ENCODE measurements at places on chromosomes 12 and 14. TPM values are rescaled to one million over a fixed set of nuclear protein-coding genes. Genes with fewer than 3 reads are reported as not detected.

PTPRR gene
- 0.68 TPM for polyA plus RNA-seq

- DNase-seq = no peak
Observed at GRCh38 chr12:113440947-113441782, 19.0 kb downstream of the SDSL start.

GRCh38 chr14:73457924-73458182 is 493 bp downstream of the NUMB start:
- DNase-seq = no peak

- no peak for DNase-seq
Observed at GRCh38 chr14:102883554-102883953, 38.9 kb upstream of the AMN start.

- no peak for DNase-seq
Observed at GRCh38 chr12:90333939-90334338, 621.0 kb downstream of the CCER1 start.

DNA sequence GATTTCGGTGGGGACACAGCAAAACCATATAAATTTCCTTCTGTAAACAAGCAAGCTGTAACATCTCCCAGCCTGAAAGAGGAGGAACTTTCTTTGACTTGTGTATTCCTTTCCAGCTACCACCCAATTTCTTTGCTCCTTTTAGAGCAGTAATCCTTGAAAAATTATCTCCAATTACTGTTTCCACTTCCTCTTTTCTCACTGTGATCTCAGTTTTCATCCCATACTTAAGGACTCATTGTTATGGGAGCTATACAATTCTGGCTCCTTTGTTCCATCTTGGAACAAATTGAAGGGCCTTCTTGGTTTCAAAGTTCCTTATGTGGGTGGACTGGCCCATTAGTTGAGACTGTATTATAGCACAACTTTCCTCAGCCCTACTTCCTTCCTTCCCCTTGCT is 152.6 kb downstream of the AKAP6 start:
- DNase-seq = no peak

TPPP2 gene
- polyA plus RNA-seq = 4.2 TPM

RPL10L gene
- not detected for polyA plus RNA-seq

GRCh38 chr12:47811581-47812484 is 7.9 kb downstream of the HDAC7 start:
- no peak for DNase-seq

DNA sequence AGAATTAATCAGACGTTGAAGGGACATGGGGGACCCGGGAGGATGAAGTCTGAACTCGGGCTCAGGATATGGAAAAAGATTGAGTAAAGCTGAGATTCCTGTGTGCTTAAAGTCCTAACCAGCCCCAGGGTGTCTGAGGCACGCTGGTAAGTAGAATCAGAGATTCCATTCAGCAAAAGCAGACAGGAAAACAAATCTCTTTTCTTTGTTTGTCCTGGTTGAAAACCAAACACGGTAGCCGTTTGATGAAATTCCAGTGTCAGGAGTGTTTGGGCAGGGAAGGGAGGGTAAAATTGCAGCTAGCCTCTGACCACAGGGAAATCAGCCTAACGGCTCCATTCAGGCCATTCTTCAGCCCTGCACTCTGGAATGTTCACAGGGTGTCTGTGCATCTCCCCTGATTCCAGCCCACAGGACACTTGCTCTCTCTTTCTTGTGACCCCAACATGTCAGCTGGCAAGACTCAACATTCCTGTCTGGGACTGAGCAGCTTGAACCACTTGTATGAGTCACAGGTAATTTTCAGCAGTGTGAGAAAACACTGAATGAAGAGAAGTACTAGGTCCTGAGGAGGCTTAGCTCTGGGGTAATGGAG is 31.0 kb downstream of the NINJ2 start:
- no peak for DNase-seq

RAD9B gene
- polyA plus RNA-seq = 1.7 TPM

DNA sequence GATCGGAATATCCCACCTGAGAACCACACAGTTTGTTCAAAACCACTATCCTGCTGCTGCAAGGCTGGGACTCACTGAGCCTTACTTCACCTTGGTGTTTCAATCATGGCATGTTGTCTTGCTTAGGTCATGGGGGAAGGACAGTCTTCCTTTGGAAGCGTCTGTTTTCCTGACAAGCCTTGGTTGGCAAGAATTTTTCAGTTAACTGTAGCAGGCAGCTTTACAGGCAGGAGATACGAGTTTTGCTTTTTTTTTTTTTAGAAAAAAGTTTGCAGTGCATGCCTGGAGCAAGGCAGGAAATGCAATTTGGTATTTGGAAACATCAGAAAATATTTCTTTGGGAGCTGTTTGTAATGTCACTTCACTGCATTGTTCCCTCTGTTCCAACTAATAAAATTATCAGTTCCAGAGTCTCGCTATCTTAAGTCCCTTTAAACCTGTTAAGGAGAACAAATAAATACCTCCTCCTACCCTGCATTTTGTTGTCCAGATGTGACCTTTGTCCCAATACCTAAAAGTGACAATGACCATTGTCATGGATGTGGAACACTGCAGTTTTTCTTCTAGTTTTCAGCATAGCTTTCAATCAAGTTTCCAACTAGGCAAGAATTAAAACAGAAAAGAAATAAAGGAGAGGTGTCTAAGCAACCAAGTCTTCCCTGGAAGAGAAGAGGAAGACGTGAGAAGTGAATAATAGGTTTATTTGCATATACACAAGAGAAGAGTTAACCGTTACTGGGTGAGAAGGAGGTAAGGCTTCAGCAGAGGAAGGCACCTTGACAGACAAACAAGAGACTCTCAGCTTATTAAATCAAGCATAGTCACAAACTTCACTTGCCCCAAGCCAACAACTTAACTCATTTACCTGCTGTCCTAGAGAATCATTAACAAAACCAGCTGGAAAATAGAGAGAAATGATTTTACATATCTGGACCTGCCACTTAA is 71.4 kb upstream of the ACTN1 start:
- no peak for DNase-seq

NRIP2 gene
- polyA plus RNA-seq = 40.6 TPM

DNA sequence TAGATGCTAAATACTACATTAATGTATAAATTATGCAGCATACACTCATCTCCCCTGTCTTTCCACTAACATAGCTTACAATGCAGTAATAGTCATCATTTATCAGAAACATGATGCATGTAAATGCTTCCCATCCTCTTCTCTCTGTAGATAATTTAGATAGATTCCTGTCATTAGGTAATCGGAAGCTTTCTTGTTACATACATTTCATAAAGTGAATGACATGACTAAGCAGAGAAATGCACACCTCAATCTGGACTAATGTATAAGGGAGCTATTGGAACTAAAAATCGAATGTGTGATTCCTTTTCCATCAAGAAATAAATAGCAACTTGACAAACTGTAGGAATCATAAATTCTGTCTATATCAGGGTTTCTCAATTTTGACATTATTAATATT is 273.4 kb downstream of the RASSF9 start:
- DNase-seq = no peak

B4GALNT3 gene
- 21.6 TPM for polyA plus RNA-seq

DNA sequence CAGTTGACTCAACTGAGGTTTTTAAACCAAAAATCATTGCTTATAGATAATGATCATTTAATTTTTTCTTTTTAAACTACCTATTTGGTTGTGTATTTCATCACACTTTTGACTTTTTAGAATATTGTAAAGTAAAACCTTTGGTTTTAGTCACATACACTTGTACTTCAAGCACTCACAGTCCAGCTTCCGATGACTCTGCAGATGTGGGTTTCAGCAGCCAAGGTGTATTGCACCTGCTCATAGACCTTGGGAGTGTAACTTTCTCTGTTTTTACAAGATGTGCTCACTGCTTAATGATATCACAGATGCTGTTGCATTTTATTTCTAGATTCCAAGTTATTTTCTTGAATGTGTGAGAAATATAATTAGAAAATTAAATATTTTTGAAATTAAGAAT is 188.3 kb upstream of the SLC38A2 start:
- no peak for DNase-seq

GRCh38 chr12:113422030-113422885 is at the start of gene SDSL:
TSS of gene SDSL (plus strand) at chr12:113422380. CDS start at chr12:113427983, 5,603 bp downstream.
- peak; percentile 61 for DNase-seq

DNA sequence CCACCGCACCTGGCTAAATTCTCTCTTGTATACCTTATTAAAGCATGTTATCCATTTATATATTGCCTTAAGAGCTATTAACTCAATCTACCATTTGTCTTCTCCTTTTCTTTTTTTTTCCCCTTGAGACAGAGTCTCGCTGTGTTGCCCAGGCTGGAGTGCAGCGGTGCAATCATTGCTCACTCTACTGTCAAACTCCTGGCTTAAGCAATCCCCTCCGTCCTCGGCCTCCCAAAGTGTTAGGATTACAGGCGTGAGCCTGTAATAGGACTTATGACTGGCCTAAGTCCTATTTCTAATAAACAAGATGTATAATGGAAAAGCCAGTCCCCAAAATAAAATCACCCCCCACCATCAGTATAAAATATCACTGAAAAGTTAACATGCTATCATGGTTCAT is 14.4 kb downstream of the SNX6 start:
- DNase-seq = no peak

GRCh38 chr12:5243014-5243413 is 188.9 kb upstream of the NTF3 start:
- peak; percentile 17 for DNase-seq

DNAH10 gene
- polyA plus RNA-seq = 7.6 TPM

DNA sequence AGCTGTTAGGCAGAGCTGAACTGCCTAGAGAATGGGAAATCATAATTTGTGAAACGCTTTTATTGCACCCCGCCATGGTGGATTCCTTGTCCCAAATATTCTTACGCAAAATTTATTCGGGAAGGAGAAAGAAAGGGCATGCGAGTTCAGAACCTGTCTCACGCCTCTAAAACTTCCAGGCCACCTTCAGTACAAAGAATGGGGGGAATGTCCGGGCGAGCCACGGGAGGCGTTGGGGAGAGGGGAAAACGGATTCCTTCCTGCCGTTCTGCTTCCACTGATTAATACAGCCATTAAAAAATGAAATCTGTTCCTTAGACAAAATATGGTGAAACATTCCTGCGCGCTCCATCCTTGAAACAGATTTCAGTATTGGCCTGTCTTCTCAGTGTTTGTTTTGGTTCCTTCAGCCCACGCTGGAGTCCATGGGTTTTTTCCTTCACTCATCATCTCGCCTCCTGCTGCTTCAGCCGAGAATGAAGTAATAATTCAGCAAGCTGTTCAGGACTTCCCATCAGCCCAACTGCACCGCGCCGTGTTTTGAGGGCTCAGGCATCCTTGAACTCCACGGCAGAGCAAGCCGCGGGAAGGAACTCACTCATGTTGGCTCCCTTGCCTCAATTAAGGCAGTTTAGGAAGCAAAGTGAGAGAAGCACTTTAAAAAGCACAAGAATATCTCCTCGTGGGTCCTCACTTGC is 47.7 kb upstream of the CDKN3 start:
- no peak for DNase-seq

SLC5A8 gene
- polyA plus RNA-seq = 36.5 TPM

GRCh38 chr12:104740668-104741067 is 217.4 kb downstream of the SLC41A2 start:
- DNase-seq = no peak

IRAK3 gene
- 3.8 TPM for polyA plus RNA-seq
